ENCODE measurements at places on chromosomes 12 and 14.

- DNase-seq: no peak
Observed at GRCh38 chr12:111227476-111228420, 141.1 kb downstream of the PHETA1 start.

- DNase-seq: no peak
Observed at GRCh38 chr12:95262808-95263207, 45.2 kb downstream of the VEZT start.

DNA sequence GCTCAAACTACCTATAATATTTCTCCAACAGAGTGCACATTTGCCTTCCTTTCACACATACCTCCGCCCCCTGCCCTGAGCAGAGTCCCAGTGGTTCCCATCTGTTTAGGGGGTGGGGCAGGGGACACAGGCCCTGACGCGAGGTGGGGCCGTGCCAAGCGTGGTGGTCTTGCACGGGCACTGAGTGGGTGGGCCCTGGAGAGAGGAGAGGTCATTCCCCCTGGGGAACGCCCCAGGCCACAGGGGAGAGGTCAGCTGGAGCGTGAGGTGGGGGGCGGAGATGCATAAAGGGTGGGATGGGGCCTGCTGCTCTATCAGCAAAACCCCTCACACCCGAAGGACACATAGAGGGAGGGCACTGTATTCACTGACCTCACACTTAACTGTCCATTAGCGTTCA is 441.9 kb downstream of the TMEM121 start:
- no peak for DNase-seq

- no peak for DNase-seq
Observed at GRCh38 chr14:53651096-53651740, 305.4 kb downstream of the BMP4 start.

DNA sequence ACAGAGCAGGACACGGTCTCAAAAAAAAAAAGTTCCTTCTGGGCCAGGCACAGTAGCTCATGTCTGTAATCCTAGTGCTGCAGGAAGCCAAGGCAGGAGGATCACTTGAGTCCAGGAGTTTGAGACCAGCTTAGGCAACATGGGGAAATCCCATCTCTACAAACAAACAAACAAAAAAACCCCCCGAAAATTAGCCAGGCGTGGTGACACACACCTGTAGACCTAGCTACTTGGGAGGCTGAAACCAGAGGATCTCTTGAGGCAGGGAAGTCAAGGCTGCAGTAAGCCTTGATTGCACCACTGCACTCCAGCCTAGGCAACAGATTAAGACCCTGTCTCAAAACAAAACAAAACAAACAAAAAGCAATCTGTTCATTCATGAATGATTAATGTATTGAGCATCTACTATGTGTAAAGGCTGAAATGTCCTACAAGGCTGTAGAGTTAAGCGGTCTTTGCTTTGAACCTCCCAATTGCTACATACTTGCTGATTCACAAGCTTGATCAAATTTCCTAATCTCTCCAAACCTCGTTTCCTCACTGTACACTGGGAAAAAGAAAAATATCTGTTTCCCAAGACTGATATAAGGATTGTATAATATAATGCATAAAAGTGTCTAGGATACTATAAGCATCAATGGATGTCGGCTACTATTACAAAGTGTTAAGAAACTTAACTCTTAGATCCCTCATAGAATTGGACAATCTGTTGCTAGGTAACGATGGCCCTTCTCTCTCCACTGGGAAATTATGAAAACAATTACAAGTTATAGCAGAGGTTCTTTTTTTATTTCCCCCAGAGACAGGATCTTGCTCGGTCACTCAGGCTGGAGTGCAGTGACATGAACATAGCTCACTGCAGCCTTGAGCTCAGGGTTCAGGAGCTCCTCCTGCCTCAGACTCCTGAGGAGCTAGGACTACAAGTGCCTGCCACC is 7.9 kb upstream of the RILPL2 start:
- no peak for DNase-seq

DNA sequence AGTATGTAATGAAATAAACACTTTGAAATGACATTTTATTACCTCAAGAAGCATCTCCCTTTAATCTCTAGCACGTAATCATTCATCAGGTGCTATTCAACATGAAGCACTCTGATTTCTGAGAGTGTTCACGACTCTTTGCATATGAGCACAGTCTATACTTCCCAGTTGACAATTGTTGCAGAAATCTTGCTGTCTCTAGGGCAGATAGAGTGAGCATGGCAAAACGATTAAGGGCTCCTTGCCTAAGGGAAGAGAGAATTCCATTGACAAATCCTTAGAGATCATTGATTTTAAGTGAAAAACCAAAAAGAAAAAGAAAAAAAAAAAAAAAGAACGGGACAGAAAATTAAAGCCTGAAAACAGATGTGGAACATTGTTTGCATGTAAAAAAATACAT is 107.6 kb downstream of the C12orf50 start:
- DNase-seq: no peak

DNA sequence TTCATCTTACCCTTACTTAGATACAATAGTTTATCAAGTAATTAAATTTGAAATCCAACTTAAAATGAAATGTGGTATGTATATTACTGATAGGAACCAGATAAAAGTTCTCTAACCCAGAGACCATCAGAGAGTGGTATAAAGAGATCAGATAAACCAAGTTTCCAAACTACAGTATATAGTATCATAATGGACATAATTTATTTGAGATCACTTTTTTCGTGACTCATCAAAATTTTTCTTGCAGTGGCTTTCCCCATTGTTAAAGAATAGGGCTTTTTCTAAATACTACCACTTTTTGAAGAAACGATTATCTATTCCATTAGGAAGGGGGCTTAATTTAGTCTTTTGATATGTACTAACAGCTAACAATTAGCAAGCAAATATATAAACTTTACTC is 15.2 kb upstream of the HSPA2 start:
- DNase-seq: no peak
